Hematopoietic multipotent progenitor cell treated with erythropoietin and hydrocortisone succinate and interleukin-3 and kit ligand, for 6 days (in vitro differentiated cells): ENCODE measurements at places on chromosomes 11 and 22.

DNA sequence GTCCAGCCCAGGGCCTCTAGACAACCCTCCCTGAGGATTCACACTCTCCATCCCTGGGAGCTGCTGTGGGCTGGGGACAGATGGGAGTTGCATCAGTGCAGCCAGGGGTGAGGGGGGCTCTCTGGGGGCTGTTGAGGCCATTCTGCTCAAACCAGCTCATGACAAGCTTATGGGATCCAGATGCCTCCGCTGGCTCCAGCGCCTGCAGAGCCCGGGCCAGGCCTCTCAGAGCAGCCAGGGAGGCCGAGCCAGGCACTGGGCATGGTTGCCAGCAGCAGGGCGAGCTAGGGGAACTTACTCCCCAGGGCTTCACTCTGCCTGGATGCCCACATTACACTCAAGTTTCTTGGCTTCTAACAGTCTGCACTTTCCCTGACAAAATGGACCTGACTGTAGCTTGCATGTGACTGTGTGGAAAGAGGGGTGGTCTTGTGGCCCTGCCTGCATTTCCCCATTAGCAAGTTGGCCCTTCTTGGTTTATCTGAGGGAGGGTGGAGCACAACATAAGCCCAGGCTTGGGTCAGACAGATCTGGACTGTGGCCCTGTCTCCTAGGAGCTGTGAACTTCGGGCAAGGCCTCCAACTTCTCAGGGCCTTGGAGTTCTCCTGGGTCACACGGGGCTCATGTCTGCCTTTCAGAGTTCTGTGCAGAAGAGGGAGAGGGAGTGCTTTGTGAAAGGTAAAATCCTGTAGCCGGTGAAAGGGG, 34.5 kb upstream of the CYB5R3 start:
- DNase-seq = no peak

DNA sequence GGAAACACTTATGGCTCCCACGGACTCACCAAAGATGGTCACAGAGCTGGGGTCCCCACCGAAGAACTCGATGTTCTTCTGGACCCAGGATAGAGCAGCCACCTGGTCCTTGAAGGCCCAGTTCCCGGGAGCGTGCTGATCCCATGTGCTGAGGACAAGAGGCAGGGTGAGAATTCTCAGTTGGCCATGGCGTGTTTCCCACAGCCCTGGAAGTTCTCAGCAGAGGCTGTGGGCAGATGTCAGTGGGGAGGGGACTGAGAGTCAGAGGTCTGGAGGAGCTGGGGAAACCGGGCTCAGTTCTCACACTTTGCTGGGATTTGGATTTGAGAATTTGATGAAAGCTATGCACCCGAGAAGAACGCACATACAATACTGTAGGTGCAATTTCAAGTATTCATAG, 193.3 kb downstream of the BCR start:
- no peak for DNase-seq

DNA sequence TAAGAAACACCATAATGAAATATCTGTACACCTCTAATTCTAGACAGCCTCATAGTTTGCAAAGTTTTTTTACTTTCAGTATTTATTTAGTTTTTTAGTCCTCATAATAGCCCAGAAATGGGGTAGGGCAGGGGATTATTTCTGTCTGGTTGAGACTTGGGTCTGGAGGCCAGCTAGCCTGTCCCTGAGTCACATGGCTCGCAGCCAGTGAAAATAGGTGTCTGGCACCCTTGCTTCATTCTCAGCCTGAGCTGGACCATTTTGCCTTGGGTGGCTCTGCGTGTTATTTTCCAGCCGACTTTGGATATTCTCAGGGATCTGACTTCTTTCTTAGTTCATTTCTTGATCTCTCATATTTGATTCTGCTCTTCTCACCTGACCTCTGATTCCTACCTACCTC, 123.9 kb upstream of the NARS2 start:
- DNase-seq = no peak

GRCh38 chr11:11414996-11415395, 61.9 kb upstream of the CSNK2A3 start:
- no peak for DNase-seq

- DNase-seq = no peak
Measured at GRCh38 chr11:43632181-43632580, 48.4 kb upstream of the HSD17B12 start.

DNA sequence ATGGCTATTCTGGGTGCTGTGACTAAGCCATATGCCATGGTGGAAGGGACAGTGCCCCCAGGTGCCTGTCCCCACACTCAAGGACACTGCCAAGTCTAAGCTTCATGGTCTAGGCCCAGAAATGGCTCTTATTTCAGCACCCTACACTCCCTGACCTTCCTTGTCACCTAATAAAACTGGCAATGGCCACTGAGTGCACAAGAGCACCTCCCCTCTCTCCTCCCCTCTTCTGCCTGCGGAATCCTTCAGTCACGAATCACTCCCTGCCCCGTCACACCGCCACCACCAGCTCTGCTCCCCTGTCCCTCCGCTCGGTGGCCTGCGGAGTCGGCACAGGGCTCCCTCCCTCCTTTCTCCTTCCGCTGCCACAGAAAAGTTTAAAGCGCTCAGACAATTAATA, 19.0 kb upstream of the LMO1 start:
- DNase-seq = no peak

- DNase-seq = no peak
Measured at GRCh38 chr22:43511276-43511910, 99.6 kb downstream of the MPPED1 start.

DNA sequence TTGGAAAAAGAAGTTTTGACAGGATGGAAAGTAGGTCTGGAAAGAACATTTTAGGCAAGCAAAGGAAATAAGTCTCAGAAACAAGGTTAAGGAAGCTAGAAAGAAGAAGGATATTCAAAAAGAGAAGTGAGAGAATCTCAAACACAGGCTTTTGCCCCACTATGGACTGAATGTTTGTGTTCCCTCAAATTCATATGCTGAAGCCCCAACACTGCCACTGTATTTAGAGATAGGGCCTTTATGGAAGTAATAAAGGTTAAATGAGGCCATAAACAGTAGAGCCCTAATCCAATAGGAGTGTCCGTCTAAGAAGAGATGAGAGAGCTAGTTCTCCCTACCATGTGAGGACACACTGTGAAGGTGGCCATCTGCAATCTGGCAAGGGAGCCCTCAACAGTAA, 20.6 kb upstream of the RPS13 start:
- no peak for DNase-seq

GRCh38 chr22:25514436-25515180, 49.9 kb upstream of the GRK3 start:
- no peak for DNase-seq

DNA sequence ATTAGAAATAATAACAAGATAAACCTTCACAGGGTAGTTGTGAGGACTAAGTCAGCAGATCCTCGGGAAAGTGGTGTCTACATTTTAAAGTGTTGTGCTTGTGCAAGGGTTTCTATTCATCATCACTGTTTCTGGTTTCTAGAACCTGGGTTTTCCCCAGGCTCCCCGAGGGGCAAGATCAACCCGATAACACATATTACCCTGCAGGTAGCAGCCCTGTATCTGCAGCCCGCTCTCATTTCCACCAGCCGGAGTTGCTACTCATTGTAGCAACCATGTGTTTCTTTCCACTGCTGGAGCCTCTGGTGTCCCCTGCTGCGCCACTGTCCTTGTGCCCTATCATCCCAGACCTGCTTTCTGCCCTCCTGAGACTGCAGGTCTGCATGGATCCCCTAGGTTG, 67.0 kb downstream of the MIAT start:
- DNase-seq = no peak

GRCh38 chr11:77448269-77448668, 25.6 kb downstream of the PAK1 start:
- no peak for DNase-seq

DNA sequence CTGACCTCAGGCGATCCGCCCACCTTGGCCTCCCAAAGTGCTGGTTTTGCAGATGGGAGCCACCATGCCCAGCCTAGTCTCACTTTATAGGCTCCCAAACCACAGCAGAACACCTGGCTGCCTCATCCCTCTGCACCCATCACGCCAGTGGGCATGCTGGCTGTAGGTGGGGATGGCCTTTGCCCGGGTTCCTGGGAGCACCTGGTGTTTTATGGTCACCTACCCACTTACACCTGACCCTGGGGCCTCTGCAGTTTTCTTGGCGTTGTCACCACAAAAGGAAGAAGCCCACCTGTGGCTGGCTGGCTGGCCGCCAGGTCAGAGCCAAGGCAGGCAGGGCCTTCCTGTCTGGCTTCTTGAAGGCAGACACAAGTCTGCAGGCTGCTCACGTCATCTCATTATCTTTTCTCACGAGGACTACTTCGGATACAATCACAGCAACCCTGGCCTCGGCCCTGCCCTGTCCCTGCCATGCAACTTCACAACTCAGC, 8.2 kb downstream of the RRP7A start:
- no peak for DNase-seq

GRCh38 chr22:39282645-39283321, 36.6 kb downstream of the RPL3 start:
- no peak for DNase-seq

DNA sequence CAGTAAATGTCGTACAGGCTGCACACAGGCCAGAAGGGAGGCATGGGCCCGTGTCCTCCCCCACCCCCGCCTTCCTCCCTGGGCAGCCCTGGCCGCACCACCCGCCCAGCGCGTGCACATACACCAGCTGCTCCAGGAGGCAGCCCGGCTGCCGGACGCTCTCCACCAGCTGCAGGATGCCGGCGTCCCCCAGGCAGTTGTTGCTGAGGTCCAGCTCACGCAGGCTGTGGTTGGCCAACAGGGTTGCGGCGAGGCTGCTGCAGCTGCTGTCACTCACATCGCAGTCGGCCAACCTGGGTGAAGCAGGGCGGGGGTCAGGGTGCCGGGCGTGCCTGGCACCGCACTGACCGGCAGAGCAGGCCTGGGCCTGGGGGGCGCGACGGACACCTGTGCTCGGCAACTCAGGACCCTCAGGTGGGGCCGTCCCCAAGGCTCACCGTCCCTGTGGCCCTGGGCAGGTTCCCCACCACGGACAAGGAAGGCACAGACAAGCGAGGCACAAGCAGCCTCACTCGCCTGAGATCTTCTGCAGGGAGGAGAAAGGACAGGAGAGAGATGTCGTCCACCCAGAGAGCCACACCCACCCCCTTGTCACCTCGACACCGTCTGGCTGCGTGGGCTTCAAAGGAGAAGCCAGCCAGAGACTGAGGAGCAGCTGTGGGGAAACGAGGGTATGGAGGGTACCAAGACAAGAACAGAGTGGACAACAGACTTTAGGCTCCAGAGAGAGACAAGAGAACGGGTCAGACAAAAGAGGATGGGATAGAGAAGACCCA, 12.1 kb downstream of the RNH1 start:
- DNase-seq = no peak

DNA sequence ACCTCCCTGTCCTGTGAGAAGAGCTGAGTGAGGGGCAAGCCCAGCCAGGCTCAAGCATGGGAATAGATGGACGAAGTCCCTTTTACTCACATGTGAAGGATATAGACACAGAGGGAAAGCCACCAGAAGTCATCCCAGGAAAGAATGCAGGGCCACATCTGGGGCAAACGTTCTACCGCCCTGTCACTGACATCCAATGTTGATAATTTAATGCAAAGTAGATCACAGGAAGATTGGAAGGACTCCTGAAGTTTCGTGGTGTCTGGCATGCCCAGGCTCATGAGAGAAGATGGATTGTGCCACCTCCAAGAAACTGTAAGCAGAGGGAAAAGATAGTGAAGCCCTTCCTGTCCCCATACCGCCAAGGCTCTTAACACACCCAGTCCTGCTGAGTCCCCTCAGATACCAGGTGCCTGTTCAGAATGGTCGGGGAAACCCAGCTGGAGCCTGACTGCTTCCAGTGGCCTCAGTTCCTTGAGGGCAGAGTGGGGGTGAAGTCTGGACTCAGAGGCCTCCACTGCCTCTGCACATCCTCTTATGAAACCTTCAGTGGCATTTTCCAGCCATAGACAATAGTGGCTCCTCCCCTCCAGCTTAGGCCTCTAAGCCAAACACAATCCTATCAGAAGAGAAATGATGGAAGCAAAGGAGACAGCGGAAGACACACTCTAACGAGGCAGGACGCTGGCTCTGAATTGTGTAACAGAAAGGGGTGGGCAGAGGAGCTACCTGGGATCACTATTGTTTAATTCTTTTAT, 7.5 kb upstream of the STK33 start:
- DNase-seq = no peak

DNA sequence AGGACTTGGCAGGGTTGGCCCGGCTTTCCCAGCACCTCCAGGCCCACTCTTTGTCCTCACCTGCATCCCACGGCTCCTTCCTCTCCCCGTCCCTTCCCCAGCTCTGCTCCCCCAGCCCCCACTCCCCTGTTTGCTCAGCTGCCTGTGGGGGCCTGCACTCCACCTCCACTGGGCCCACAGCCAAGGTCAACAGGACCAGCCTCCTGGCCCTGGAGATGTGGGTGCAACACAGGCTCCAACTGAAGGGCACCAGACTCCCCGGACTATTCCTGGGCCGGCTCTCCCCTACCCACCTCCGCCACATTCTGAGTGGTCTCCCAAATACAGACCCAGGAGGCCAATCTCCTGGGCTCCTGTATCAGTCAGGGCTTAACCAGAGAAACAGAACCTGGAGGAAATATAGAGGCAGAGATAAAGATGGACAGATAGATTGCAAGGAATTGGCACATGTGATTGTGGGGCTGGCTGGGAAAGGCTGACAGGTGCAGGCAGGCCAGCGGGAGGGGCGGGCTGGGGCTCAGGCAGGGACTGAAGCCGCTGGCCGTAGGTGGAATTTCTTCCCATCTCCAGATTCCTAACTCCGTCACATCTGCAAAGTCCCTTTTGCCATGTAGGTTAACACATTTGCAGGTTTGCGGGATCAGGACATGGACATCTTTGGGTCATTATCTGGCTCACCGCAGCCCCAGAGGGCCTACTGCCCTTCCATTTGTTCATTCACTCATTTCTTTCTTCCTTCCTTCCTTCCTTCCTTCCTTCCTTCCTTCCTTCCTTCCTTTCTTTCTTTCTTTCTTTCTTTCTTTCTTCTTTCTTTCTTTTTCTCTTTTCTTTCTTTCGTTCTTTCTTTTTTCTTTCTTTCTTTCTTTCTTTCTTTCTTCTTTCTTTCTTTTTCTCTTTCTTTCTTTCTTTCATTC, 45.8 kb upstream of the MYH9 start:
- no peak for DNase-seq

GRCh38 chr11:88402192-88402715, 64.7 kb upstream of the CTSC start:
- no peak for DNase-seq

DNA sequence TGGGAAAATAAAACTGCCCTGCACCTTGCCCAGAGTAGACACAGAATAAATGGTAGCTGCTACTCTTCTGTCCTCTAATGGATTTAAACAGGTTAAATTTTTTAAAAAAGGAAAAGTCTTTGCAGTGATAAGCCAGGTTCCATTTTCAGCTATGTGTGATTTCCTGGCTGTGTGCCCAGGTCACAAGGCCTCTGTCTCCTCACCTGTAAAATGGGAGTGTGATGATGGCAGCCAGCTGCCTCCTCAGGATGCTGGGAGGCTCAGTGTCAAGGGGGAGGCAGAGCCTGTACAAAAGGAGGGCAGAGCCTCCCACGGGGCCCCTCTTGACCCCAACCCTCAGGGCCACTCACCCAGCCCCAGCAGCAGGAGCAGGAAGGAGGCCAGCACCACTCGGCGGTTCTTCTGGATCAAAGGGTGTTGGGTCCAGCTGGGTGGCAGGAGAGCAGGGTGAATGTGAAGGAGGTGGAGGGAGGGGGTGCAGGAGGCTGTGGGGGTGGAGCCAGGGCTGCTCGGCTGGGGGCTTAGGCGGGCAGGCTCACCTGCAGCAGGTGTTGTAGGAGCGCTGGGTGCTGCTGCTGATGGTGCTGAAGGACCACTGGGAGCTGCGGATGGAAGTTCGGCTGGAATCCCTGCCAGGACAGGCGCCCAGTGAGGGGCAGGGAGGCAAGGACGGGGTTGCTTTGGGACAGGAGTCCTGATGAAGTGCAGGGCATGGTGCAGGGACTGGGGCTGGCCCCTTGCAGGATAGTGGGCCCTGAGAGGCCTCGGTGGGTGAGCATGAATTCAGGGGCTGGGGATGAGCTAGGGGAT, 1.9 kb downstream of the TMEM134 start:
- DNase-seq = no peak
